ENCODE measurements at places on chromosomes 7 and 10.

DNA sequence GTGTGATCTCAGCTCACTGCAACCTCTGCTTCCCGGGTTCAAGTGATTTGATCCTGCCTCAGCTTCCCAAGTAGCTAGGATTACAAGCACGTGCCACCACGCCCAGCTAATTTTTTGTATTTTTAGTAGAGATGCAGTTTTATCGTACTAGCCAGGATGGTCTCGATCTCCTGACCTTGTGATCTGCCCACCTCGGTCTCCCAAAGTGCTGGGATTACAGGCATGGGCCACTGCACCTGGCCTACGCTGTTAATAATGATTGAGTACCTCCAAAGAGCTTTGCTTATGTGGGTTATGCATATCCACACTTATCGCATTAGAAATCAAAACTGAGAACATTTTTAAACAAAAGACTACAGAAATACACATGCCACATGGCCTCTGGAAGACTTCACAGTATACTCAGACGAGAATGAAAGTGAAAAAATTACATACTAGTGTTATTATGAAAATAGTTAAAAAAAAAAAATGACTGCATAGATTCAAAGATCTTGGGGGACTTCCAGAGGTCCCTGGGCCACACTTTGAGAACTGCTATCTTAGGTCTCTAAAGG, 25.4 kb downstream of the RPP38 start:
- no peak for DNase-seq

- no peak for DNase-seq
Observed at GRCh38 chr7:47905076-47905920, 43.0 kb downstream of the PKD1L1 start.

DNA sequence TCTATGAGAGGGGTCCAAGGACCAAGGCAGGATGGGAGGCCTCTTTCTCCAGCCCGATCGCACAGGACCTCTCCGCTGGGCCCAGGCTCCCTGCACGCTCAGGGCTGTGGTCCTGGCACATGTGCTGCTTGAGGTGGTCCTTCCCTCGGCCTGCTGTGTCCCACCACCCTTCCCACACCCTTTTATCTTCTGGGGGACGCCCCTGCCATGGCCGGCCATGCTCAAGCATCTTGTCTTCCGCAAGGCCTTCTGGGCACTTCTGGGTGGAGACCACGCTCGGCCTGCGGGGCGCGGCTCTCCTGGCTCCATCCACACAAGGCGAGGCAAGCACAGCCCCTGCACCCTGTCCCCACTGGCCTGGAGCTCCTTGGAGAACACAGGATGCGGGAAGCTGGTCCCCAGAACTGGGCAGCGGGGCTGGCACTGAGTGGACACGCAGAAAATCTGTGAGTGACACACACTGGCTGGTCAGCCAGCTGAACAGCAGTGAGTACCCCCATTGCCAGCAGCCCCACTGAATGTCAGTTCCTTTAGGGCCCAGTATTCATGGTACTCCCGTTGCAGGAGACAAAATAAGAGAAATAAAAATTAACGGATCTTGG, 115.9 kb downstream of the TCERG1L start:
- DNase-seq: no peak

GRCh38 chr10:24814568-24815313, 91.1 kb upstream of the ARHGAP21 start:
- no peak for DNase-seq

DNA sequence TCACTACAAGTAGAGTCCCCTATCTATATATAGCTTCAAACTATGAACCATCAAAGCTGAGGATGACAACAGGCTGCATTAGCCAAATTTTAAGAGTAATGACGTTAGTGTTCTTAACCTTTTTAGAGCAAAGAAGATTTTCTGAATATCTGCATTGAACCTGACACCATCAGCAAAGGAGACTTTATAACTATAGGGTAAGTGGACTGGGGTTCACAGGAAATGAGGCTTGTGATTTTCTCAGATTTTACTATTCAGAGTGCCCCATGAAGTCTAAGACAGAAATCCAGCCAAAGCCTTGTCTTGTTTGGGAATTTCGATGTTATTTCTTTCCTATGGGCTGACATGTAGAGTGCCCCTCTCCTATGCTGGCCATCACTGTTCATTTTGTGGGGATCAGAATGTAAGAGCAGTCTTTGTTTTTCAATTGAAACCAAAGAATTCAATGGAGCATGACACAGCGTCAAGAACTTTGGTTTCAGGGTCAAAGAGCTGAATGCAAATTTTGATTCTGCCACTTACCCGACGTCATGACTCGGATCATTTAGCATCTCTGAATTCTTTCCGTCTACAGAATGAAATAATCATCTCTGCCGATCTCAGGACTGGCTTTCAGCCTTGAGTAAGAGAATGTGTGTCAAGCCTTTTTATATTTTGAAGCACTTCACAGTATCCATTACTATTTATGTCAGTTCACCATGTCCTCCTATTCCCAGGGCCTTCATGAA, 52.7 kb downstream of the DENND11 start:
- DNase-seq: no peak

GRCh38 chr7:30912986-30913811, 1.5 kb downstream of the AQP1 start:
- no peak for DNase-seq

GRCh38 chr10:114482480-114483304, 78.4 kb upstream of the AFAP1L2 start:
- DNase-seq: no peak

- no peak for DNase-seq
Observed at GRCh38 chr7:7335215-7335614, 152.9 kb downstream of the C1GALT1 start.
